ENCODE measurements at places on chromosomes 7 and 10.

- DNase-seq, result no peak
Observed at GRCh38 chr10:22550732-22551131, 163.6 kb downstream of the PIP4K2A start.

- no peak for DNase-seq
Observed at GRCh38 chr10:17951868-17952371, at the start of gene SLC39A12. Gene SLC39A12, plus strand, starts transcription at chr10:17951918. Its CDS starts 1,359 bp downstream, at chr10:17953277.

GRCh38 chr7:47326808-47327207, 255.1 kb downstream of the TNS3 start:
- DNase-seq, result no peak

GRCh38 chr10:33716501-33717267, 382.2 kb upstream of the NRP1 start:
- no peak for DNase-seq

DNA sequence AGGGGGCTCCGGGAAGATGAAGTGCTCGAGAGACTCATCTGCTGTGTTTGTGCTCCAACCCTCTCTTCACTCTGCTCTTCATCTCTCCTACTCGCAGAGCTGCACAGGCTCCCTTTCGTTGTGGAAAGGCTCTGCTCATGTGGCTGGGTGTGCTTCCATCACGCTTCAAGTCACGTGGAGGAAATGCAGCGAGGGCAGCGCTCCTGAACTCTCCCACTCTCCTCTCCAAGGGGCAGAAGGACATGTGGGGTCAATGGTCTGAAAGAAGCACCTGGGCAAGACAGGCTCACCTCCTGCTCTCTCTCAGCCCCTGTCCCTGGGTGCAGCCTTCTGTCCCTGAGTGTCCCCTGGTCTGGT, 72.6 kb downstream of the USP6NL start:
- no peak for DNase-seq

DNA sequence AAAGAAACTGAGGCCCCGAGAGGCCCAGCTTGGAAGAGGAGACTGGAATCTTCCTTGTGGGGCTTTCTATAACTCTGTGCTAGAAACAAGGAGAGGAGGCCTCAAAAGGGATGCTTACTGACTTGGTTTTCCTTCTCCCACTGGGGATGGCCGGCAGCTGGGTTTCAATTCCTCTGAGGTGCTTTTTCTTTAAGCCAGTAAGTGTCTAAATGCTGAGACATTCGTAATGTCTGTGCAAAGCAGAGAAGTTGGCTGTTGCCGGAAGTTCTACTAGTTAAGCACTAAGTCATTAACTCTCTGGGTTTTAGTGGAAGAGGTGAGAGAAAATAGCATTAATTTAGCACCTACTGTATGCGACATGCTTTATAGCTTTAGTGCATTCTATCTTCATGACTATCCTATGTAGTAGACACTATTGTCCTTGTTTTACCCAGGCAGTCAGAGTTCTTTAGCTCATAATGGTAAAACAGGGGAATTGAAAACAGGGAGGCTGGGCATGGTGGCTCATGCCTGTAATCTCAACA, 135.2 kb downstream of the RGS10 start:
- DNase-seq, result no peak

DNA sequence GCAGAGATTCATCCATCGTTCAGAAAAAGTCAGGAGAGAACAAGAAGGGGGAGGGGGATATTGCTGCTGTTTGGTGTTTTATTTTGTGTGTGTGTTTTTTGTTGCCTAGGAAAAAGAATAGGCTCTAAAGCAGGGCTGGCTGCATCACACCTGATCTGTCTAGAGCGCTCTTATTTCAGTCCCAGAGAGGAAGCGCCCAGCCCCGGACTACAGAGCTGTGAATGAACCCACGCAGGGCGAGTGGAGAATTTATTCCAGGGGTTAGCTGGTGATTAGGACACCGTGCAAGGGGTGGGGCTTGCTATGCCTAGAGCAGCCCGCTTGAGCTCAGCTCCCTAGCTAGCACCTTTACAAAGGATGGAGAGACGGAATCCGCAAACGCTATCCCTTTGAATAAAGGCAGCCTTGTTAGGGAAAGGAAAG, 621 bp upstream of the FAM13C start:
- DNase-seq, result no peak

GRCh38 chr10:35635576-35635975, 6.5 kb downstream of the FZD8 start:
- no peak for DNase-seq

GRCh38 chr10:13660551-13660920, 73.8 kb downstream of the PRPF18 start:
- DNase-seq, result no peak

GRCh38 chr7:3895341-3896116, 594.5 kb downstream of the SDK1 start:
- DNase-seq, result no peak

DNA sequence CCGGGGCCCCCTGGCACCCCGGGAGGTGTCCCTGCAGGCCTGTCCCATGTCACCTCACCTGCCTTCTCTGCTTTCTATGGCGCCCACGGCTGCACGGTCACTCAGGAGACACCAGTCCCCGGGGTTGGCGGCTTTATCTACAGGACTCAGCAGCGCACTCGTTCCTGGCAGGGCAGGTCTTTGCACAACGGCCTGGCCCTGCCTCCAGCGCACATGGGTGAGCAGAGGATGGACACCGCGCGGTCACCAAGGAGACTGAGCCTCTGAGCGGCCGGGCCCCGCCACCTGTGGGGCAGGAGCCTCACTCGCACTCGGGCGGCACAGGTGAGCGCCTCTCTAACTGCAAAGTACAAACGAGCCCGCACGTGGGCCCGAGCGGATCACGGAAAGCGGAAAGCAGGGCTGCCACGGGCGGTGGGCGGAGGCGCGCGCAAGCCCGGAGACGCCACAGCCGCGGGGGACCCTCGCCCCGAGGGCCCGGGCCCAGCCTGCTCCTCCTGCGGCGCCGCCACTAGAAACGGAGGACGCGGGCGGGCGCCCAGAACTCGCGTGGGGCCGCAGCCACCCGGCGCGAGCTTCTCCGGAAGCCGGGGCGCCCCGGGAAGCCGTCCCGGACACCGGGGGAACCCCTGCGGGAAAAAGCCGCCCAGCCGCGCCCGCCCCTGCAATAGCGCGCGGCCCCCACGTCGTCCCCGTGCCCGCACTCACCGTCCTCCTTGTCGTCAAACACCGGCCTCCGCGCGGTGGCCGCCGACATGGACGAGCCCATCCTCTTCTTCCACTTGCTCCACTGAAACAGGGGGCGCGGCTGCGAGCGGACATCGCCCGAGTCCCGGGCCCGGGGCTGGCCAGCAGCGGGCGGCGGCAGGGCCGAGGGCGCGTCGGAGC, 642 bp downstream of the STK32C start:
- DNase-seq, result no peak

DNA sequence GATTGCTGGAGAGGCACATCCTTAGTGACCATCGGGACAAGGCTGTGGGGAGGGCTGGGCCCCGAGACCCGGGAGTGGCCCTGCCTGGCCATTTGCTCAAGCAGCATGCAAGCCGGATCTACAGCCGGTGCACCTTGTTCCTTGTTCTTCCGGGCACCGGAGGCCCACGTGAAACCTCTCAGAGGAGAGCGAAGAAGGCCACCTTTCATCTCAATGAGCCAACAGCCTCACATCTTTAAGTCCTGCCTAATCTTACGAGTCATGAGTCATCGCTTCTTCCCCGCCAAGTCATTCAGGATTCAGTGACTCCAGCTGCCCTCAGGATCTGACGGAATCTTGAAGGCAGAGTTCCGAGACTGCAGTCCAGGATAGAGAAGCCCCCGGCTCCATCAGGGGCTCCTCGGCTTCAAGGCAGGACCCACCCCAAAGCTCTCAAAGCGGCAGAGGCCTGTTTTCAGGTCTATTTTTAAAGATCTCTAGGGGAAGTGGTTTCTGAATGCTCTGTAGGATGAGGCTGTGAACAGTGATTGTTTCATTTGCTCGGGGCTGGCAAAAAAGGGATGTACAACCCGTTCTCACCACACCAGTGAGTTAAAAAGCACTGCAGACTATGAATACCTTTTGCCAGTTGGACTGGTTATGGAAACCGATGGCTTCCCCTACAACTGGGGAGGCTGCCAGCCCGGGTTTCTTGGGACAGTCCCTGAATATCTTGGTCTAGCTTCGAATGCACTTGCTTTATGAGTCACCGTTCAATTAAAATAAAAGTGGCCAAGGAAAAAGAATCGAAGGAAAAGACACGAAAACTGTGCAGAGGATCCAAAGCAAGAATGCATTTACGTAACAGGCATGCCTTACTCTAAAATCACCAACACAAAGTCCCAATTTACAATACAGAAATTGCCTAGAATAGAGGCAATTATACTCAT, 57.2 kb upstream of the ECHDC3 start:
- no peak for DNase-seq

DNA sequence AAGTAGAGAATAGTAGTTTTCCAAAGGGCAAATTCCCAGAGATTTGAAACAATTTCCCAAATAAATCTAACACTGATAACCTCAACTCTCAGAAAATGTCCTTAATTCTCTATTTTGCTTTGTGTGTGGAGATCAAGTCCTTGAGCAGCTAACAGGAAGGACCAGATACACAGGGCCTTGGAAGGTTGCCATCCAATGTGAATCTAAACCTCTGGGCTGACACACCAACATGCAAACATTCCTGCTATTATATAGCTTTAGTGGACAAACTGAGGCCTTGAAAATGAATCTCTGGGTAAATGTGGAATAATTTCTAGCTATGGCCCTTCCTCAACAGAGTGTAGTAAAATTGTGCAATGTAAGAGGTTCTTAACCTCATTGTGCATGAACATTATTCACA, 44.1 kb upstream of the PARD3 start:
- DNase-seq, result no peak

DNA sequence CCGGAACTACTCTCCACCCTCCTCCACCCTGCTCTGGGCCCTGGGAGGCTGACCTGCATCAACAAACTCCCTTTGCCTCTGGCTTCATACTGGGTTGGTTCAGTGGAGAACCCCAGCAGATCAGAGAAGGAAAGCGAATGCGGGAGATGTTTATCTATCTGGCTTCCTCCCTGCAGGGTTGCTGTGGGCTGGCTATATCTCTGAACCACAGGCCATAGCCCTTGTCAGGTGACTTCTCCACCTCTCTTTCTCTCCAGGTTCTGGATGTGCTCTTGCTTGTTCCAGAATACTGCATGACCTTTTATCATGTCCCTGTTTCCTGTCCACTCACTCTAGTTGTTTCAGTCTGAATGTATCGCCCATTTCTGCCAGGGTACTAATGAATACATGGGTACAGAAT, 51.7 kb upstream of the IFRD1 start:
- no peak for DNase-seq

DNA sequence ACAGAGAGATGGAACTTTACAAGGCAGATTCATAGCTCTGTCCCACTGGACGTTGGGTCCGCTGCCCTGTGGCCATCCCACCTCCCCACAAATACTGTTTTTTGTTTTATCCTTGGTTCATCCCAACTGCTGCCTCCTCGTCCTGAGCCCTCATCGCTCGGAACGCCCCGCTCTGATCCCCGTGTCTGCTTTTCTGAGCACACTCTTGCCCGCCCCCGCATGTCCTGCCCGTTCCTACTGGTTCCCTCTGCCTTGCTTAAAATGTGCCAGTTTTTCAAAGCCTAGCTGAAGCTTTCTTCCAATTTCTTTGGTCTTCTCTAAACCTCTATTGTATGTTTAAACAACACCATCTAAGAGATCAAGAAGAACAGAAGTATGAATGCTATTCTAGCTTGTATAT, 19.4 kb downstream of the RNF32 start:
- no peak for DNase-seq

GRCh38 chr7:66443946-66444345, 184.7 kb upstream of the KCTD7 start:
- DNase-seq, result no peak

DNA sequence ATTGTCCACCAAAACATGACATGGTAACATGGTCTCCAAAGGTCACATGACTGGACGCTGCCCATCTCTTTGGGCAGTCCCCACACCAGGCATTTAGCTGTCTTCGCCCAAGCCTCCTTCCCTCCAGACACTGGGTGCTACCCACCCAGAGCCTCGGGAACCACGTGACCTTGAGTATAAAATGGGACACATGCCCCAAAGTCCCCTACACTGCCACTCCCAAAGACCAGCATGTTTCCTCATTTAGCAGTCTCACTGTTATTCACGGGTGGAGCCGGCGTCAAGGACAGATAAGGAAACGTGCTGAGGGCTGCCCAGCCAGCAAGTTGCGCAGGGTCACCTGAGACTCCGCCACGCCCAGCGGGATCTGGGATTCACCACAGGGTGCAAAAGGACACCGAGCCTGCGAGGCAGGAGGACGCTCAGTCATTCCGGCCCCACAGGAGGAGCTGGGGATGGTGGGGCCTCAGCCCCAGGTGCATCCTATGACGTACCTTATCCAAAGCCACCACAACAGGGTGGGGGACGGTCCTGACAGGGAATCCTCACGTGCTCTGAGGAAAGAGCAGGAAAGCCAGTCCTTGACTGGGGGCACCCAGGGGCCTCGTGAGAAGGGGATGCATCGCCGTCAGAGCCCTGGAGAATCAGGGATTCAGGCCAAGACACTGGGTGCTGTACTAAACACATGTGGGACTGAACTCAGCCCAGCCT, 226.9 kb downstream of the TNS3 start:
- DNase-seq, result no peak

GRCh38 chr10:49803988-49804387, 41.9 kb upstream of the OGDHL start:
- DNase-seq, result no peak

DNA sequence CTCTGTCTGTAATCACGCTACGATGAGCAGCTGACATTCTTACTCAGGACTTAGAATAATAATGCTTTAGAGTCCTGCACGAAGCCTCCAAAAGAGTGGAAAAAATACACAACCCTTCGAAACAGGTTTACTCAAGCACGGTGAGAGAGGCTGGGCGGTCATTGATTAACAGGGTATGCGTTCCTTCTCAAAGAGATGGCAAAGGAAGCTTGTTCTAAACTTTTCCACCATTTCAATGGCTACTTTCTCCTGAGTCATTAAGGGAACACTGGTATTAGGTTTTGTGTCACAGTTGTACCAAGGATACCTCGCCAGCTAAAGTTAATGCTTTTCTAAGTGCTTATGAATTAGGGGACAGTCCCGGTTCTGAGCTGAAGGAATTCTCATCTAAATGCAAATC, 141.9 kb upstream of the RHEB start:
- no peak for DNase-seq
